ENCODE measurements at places on chromosomes 7 and 10.

DNA sequence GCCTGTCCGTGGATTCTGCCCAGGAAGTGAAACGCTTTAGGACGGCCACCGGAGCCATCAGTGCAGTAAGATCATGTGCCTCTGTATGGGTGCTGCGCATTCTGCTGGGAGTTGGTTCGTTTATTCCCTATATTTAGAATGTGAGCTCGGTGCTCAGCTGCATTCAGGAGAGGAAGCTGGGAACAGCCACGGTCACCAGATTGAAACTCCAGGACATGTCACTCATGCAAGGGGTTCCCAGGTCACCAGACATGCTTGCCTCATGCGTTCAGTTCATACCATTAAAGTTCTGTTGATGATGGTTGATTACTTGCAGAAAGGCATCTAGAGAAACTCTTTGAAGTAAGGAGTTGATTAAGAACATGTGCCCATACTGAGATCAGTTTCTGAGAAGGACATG, 78.1 kb downstream of the TRRAP start:
- no peak for DNase-seq

GRCh38 chr10:70564901-70565351, 37.6 kb downstream of the PRF1 start:
- no peak for DNase-seq

DNA sequence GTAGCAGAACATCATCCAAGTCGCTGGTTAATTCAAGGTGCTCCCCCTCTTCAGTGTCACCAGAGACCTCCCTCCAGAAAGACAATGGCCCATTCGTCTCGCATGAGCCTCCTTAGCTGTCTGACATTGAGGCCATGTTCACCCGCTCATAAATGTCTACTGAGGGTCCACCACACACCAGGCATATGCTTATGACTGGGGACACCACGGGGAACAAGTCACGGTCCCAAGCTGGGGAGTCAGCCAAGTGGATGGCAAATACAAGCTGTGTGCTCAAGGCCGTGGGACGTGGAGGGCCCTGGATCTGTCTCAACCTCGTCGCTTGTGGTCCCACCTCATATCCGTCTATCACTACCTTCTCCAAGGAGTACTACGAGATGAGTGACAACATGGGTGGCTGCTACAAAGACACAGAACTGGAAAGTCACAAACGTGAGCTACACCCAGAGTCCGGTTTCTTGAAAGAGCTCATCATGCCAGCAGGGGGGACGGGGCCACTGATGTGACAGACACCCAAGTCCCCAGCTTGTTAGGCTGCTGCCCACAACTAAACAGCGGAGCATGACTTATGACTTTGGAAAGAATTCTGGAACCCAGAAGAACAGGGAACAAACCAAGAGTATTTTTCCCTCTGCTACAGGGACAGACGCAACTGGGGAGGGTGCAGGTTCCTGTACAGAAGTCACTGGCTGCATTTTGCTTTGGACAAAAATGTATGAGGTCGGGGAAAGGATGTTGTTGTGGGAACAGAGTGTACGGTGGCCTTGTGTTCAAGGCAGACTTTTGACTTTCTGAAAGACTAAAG, 189.6 kb downstream of the COBL start:
- no peak for DNase-seq

GRCh38 chr7:70098905-70099672, 500.8 kb downstream of the AUTS2 start:
- DNase-seq, result no peak

DNA sequence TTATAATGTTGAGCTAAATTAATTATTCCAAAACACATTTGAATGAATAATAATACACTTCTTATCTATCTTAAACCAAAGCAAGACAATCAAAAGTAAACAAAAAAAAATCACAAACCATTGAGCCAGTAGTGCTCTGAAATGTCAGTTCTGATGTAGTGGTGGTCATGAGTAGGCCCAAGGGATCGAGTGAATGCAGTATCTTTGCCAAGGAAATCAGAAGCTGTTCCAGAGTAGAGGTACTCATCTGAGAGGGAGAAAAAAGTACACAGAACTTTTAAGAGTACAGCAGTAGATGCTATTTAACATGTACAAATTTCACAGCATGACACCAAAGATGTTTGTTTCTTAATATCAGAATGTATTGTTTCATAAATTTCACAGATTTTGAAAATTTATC, 121.5 kb downstream of the SEMA3D start:
- peak; percentile 80 for DNase-seq

DNA sequence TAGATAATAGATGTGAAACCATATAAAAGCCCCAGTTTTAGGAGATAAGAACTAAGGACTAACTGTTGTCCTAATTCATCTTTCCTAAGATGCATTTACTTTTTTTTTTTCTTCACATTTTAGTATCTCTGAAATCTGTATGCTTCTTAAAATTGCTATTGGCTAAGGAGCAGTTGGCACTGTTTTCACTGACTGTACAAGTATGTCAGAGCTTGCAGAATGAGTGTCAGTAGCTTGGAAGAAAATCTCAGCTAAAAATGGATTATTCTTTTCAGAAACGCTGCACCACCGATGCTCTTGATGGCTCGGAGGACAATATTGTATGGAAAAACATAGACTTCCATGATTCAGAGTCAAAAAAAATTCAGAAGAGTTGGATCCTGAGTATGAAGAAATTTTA, 91.1 kb upstream of the DNAJB12 start:
- DNase-seq, result no peak

DNA sequence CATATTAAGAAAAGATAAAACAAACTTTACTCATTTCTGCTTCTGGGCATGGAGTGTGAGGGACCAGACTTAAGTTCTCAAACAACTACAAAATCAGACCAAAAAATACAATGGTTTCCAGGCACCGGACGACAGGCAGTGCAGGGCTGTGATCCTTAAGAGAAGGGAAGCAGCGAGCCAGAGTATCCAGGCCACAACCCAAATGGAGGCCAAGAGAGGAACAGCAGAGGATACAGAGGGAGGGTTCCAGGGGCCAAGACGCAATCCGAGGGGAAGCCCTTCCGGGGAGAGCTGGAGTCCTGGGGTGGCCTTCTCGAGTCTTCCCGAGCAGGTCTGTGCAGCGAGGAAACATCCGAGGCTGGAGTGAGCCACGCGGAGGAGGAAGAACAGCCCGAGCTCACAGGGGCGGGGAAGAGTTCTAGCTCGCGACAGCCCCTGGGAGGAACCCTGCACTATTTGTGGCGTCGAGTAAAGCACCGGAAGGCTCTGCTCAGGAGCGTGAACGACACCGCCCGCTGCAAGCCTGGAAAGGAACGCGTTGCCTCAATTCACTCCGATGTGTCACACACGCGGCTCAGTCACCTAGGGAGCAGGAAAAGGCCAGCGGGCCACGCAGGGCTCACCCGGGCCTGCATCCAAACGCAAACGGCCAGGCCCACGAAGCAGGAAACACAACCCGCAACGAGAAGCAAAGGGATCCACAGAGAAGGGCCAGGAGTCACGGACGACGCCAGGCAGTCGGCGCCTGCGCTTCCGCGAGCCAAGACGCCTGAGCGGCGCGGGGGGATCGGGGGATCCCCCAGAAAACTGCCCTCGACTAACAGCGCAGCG, 933 bp upstream of the RNF32 start:
- DNase-seq, result peak; percentile 12

GRCh38 chr10:30313579-30314350, 35.3 kb downstream of the MTPAP start:
- no peak for DNase-seq

DNA sequence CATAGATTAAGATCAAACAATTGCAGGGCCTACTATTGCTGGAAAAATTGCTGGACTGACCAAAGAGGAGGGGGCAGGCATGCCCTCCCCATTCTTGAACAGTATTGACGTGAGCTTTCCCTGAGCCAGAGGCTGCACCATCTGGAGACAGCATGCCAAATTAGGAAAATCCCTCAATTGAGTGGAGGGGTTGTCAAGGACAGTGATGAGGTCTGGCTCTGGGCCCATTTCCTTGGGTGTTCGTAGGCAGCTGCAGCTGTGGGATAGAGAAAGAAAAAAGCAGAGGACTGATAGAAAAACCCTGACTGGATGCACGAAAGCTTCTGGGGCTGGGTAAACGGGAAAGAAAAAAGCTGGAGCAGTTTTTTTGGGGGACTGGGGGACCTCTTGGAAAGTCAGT, 22.8 kb upstream of the ORC5 start:
- DNase-seq, result peak; percentile 54

GRCh38 chr10:121608469-121609190, 10.4 kb upstream of the FGFR2 start:
- DNase-seq, result no peak

- no peak for DNase-seq
Observed at GRCh38 chr10:95988702-95989101, 54.7 kb upstream of the CCNJ start.

DNA sequence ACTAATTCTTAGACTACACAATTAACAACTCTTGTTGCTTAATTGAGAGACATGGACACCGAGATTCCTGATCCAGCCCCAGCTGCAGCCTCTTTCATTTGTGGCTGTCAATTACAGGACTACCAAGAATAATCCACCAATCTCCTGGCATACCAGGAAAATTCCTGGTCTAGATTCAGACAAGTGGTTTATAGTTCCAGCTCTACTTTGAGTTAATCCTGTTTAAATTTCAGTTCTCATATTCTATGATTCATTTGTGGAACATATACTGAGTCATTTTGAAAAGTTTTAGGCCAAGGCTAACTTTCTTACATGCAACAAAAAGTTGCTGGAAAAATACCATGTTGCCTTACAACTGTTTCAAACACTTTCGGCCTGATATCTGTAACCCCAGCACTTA, 253.5 kb downstream of the MAGI2 start:
- DNase-seq, result no peak

DNA sequence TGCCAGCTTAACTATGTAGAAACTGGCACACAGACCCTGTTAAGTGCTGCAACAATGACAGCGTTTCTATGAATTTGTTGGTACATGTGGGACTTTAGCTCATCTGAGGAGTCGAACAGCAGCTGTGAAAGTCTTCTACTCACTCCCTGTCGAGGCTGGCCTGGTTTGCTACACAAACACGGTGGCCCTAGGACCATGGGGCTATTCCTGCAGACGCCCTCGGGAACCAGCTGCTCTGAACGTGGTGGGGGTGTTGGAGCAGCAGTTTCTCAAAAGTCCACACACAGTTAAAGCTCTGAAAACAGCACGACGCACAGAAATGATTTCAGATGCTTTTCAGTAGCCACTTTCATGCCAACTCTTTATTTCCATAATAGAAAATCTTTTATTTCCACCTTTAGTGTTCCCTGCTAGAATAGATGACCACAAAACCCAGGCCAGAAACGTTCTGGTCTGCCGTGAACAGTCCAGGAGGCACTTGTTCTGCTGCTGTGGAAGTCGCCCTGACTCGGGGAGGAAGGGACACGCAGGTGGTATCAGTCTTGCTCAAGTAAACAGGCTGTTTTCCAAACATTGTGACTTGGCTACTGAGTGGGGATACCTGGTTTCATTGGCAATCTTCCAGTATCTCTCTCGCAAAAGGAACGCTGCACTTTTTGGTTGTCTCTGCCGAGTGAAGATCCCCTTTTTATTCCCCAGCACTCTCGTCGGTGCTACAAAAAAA, 21.5 kb downstream of the GUSB start:
- no peak for DNase-seq

DNA sequence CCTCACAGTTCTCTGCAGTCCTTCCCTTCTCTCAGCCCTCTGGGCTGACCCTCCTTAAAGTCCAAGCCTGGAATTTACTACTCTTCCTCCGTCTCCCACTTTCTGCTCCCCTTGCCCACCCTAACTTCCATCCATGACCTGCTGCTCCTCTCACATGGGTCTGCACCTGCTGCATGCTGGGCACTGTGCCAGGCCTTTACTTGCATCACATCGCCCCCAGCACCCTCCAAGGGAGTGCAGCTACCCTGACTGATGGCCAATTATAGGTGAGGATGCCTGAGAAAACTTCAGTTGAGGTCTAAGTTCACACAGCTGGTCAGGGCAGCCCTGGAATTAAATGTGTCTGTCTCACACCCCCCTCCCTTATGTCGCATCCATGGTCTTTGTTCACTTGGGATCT, 53.6 kb upstream of the ZPBP start:
- no peak for DNase-seq

DNA sequence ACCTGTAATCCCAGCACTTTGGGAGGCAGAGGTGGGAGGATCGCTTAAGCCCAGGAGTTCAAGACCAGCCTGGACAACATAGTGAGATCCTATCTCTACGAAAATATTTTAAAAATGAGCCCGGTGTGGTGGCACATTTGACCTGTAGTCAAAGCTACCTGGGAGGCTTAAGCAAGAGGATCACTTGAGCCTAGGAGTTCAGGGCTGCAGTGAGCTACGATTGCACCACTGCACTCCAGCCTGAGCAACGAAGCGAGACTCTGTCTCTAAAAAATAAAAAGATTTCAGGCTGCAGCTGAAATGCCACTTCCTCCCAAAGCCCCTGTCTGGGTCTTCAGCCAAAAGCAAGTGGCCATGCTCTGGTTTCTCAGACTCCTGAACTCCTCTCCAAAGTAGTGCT, 38.7 kb upstream of the CARD11 start:
- DNase-seq, result no peak

DNA sequence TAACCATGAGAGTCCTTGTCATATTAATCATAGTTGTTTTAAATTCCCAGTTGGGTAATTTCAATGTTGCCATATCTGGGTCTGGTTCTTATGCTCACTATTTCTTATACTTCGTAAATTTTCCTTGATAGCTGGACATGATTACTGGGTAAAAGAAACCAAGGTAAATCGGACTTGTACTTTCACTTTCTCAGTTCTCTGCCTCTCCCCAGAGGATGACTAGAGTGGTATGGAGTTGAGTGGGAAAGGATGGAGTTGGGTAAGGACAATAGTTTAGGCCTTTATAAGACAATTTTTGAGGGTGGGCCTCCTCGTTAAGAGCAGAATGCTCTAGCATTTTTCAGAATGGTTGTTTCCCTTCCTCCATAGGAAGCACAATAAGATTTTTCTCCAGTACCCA, 106.1 kb downstream of the CRPPA start:
- no peak for DNase-seq

DNA sequence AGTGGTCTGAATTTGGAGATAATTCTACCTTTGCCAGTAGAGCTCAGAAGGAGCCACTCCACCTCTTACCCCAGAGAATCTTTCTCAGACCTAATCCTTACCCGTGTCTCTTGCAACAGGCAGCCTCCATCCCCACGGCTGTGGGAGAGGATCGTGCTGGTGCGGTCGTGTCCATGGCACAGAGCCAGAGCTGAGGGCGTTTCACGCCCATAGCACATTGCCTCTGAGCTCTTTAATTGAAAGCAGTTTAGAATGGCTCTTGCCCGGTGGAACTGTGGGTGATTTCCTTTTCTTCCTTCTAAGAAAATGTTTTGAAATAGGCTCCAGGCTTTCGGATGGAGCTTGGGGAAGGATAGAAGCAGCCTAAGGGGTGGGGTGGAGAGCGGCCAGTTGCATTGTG, 41.5 kb downstream of the PRF1 start:
- DNase-seq, result peak; percentile 49

DNA sequence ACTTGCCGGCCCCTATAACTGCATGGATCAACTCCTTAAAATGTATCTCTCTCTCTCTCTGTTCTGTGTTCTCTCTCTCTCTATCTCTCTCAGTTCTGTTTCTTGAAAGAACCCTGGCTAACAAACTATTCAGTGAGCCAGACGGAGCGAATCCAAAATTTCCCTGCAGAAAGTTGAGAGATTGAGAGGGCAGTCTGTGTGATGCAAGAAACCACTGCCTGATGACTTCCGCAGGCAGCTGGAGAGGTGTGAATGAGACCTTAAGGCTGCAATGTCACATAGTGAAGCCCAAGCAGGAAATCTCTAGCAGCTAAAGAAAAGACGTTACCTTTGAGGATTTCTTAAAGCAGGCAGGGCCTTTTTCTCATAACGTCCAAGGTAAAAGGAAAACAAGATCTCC, 17.3 kb downstream of the FAM107B start:
- no peak for DNase-seq

GRCh38 chr10:130762491-130762890, 549.0 kb downstream of the TCERG1L start:
- no peak for DNase-seq

- DNase-seq, result no peak
Observed at GRCh38 chr7:45088821-45089340, at the start of gene NACAD. Gene NACAD, minus strand, starts transcription at chr7:45088969. Its CDS starts 75 bp downstream, at chr7:45088894.

Data from choroid plexus epithelial cell (primary cell).